ENCODE measurements at places on chromosomes 2 and 18.

- DNase-seq, result no peak
Observed at GRCh38 chr18:23922939-23923338, 91.6 kb upstream of the TTC39C start.

DNA sequence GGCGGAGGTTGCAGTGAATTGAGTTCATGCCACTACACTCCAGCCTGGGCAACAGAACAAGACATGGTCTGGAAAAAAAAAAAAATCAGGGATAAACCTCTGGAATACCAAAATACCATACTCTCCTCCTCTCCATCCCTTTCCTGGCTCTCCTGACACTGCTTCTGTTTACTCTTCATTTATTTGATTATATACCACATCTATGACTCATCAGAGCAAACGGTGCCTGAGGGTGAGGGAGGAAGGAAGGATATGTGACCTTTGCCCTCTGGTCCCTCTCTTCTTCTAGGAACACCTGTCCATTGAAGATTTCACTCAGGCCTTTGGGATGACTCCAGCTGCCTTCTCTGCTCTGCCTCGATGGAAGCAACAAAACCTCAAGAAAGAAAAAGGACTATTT, 30.0 kb downstream of the VIL1 start:
- DNase-seq, result no peak

DNA sequence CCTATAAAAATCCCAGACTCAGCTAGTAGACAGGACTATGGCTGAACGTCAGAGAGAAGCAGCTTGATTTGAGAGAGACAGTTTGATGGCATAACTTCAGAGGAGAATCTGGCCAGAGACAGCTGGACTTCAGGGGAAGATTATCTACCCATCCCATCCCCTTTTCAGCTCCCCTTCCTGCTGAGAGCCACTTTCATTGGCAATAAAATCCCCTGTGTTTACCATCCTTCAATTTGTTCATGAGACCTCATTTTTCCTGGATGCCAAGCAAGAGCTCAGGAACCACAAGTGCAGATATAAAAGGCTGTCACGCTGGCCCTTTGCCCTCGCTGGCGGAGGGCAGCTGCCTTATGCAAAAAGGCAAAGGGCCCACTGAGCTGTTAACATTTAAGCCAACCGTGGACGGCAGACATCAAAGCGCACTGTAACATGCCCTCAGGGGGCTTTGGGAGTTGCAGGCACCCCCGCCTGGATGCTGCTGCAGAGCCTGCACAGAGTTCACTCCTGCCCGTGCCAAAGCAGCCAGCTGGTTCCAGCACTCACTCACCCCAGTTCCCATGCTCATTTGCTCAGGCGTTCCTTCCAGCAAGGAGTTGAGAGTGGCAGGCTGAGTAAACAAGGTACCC, 164.3 kb upstream of the PGAP1 start:
- DNase-seq, result no peak

DNA sequence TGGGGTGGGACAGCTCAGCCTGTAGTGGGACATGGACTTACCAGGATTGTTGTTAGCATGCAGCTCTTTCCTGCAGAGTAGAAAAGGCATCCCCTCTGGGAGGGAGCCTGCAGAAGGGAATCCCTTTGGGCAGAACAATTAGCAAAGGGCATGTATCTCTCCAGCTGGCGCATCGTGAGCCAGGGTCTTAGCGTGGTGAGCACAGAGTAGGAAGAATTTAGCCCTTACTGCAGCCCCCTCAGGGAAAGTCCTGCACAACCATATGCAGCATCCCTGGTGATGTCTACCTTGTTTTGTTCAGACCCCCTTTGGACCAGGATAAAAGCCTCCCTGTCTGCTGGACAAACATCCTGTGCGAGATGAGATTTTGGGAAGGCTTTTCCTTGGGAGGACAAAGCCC, 292.1 kb downstream of the SLC4A3 start:
- DNase-seq, result no peak

DNA sequence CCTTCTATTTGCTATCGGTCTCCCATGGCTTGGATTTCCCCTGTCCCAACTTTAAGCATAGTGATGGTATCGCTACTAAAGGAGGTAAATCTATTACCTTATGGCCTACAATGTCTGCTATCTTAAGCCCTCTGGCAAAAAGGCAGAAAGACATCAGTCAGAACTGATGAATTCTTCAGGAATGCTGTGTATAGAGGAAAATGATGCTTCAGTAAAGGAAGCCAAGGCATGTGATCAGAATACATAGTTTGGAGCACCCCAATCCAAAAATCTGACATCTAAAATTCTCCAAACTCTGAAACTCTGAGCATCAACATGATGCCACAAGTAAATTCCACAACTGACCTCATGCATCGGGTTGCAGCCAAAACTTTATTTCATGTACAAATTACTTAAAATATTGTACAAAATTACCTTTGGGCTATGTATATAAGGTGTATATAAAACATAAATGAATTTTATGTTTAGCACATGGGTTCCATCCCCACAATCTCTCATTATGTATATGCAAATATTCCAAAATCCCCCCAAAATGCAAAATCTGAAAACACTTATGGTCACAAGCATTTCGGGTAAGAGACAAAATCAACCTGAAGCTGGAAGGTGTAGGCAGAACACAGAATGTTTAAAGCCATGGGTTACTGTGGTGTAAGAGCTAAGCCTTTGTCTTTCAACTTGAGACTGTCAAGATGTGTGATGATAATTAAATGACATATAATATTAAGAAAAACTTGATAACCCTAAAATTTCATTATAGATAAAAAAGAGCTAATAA, 66.2 kb downstream of the CUL3 start:
- DNase-seq, result no peak

DNA sequence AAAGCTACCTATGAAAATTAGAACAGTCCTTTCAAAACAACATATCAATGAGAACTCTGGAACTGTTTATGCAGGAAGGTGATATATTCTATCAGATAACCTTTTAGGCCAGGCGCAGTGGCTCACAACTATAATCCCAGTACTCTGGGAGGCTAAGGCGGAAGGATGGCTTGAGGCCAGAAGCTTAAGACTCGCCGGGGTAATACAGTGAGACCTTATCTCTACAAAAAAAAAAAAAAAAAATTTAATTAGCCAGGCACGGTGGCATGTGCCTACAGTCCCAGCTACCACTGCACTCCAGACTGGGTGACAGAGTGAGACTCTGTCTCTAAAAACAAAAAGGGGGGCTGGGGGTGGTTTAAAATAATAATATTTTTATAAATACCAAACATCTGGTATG, 77.9 kb downstream of the OSBPL1A start:
- DNase-seq, result no peak

DNA sequence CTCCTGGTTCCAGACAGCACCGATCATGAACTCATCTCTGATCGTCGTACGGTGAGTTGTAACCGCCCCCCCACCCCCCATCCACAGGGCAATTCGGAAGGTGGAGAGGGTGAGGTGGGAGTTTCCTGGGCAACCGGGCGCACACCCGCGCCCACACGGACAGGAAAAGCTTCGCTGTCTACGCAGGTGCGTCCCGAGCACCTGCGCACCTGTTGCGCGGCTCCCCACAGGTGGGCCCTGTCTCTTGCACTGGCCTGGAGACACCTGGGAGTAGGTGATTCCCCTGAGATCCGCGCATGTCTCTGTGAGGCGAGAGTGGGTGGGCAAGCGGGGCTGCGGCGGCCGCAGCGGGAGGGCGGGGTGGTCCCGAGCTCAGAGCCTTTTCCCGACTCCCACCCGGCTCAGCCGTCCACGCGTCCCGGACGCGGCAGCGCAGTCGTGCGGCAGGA, 459 bp upstream of the ATP6V1C2 start:
- DNase-seq, result no peak

- no peak for DNase-seq
Observed at GRCh38 chr2:32963941-32964340, 17.2 kb downstream of the LTBP1 start.

DNA sequence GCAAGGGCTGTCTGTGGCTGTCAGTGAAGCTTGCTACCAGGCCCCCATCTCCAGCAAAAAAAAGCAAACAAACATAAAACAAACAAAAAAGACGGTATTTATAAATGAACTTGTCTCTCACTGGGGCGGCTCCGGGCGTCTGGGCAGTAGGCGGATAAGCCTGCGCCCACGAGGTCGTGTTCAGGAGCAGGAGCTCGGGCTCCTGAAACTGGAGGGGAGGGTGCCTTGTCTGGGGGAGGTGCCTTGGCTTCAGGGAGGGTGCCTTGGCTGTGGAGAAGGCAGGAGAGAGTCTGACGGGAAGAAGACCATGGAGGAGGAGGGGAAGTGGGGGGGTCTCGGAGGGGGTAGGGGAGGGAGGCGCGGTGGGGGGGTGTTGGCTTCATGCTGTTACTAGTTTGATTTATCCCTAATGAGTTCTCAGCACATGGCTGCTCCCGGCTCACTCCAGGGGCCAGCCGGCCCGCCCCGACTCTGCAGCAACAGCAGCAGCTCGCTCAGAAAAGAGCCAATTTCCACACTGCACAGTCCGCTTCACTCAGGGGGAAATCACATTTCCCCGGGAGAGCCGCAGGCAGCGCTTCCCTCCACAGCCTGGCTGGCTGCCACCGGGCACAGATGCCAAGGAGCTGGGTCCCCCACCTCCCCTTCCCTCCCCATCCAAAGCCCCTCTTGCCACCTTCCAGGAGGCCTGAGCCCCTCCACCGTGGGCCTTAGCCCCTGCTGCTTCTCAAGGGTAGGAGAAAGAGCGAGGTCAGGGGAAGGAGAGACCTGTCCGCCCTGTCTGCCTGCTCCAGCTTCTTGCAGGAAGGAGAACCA, 38.7 kb downstream of the PSD4 start:
- DNase-seq, result no peak

DNA sequence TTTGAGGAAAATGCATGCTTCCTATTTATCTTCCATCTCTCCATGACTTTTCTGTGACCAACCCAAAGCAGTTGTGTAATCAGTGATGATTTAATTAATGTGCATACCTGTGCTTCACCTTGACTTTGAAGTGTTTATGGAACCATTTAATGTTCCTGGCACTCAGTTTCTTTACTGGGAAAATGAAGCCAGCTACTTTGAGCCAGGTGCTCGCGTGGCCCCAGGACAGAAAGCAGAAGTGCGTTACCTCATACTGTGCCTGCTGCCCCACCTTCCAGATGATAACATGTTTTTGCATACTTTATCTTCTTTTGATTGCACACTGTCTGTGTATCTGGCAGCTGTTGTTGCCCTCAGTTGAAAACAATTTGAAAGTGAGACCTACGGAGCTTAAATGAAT, 61.3 kb downstream of the PMAIP1 start:
- no peak for DNase-seq

- DNase-seq, result no peak
Observed at GRCh38 chr2:20242727-20243377, 17.9 kb upstream of the SDC1 start.

DNA sequence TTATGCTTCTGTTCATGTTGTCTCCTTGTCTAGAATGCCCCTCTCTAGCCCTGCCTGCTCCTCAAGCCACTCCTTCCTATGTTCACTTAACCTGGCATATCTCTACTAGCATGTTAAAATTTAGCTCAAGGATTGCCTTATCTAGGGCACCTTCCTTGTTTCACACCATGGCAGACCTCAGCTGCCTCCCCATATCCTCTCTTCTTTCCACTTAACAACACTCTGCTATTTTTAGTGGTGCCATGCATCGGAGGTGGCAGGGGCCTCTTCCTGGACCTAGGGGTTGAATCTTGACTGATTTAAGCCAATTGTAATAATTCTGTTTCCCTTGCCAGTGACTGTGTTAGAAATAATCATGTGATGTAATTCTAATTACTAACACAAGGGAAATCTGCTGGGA, 36.9 kb upstream of the FAM98A start:
- DNase-seq, result no peak

DNA sequence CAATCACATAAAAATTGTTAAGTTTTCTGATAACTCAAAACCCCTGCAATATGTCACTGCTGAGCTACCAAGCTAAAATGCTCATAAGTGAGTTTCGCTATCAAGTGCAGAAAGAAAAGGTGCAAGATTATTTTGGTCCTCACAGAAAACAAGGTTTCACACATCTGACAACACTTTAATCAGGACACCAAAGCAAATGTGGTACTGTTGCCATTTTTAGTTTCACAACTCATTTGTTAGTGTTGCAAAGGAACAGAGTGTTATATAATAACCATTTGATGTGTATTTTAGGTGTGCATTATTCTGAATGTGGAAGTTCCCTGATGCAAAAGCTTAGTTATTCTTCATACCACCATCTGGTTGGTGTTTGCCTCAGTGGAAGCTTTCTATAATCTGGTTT, 956.2 kb downstream of the DSC3 start:
- no peak for DNase-seq

DNA sequence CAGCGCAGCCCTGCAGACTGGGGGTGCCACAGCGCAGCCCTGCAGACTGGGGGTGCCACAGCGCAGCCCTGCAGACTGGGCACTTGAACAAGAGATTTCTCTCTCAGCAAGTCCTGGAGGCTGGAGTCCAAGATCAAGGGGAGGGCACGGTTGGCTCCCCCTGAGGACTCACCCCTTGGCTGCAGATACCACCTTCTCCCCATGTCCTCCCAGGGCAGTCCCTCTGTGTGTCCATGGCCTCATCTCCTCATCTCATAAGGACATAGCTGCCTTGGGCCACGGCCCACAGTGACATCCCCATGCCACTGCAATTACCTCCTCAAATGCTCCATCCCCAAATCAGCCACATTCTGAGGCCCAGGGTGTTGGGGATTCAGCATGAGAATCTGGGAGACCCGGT, 98.2 kb downstream of the TPO start:
- DNase-seq, result no peak

GRCh38 chr2:143994961-143995360, 525.0 kb downstream of the ZEB2 start:
- no peak for DNase-seq

DNA sequence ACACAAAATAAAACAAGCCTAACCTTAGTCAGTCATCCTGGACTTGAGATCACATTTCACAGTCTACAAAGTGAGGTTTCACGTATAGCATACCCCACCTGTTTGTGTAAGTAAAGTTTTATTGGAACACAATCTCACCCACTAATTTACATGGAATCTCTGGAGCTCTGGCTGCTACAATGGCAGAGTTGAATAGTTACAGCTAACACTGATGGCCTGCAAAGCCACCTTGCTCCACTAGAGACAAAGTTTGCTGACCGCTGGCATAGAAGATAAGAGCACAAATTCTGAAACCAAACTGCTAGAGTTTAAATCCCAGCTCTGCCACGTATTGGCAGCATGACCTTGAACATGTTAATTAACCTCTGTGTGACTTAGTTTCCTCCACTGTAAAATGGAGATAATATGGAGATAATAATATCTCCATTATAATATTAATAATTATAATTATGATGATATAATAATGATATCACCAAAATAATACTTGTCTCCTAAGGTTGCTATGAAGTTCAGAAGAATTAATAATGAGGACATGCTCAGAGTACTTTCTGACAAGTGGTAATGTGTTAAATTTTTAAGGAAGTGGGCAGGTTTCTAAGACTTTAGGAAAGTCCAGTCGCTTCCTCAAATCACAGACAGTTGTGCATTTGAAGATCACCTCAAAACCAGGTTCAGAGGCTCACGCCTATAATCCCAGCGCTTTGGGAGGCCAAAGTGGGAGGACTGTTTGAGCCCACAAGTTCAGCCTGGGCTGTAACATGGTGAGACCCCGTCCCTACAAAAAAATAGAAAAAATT, 204.6 kb downstream of the SH3RF3 start:
- no peak for DNase-seq

DNA sequence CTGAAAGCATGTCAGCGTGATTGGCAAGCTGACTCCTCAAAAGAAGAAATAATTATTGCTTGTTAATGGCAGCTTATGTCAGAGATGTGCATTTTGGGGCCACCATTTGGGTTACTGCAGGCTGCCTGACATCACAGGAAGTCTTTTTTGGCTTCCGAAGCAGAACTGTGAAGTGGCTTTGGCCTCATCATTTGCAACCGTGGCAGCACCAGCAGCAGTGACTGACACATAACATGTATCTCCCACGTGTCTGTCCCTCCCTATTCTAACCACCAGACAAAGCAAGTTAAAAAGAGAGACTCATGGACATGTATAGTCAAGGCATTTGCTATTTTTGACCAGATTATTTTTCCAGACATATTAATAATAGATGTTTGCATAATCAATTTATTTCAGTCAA, 488.7 kb upstream of the ACVR2A start:
- no peak for DNase-seq

All from NK-92 treated with Interleukin-12 subunit alpha and Interleukin-12 subunit beta, amount 100 ng/mL, for 24 hours (cell line).